ENCODE measurements at places on chromosomes 1 and 21.

DNA sequence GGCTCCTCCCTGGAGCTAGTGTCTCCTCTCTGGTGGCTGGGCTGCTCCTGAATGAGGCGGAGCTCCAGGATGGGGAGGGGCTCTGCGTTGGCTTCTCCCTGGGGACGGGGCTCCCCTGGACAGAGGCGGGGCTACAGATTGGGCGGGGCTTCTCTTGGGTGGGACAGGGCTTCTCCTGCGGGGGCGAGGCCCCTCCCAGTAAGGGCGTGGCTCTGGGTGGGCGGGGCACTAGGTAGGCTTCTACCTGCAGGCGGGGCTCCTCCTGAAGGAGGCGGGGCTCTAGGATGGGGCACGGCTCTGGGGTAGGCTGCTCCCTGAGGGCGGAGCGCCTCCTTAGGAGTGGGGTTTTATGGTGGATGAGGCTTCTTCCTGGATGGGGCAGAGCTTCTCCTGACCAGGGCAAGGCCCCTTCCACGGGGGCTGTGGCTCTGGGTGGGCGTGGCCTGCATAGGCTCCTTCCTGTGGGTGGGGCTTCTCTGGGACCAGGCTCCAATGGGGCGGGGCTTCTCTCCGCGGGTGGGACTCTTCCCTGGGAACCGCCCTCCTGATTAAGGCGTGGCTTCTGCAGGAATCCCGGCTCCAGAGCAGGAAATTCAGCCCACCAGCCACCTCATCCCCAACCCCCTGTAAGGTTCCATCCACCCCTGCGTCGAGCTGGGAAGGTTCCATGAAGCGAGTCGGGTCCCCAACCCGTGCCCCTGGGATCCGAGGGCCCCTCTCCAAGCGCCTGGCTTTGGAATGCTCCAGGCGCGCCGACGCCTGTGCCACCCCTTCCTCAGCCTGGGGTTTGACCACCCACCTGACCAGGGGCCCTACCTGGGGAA lies 22.7 kb upstream of the ARF1 start:
- DNase-seq, result peak; percentile 76

DNA sequence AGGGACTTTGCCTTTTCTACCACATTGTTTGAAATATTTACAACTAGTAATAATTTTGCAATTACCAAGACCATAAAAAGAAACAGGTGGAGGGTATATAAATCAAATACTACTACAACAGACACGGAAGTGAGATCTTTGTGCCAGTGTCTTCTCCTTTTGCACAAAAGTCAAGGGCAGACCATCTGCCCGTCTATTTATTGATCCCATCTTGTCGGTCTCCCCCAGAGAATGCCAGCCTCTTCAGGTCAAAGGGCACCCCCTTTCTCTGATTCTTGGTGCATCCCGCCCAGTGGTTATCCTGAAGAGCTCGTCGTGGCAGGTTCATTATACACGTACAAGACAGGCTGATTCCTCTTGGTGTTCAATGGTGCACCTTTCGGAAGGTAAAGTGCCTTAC lies 4.8 kb upstream of the PDE9A start:
- DNase-seq, result no peak

DNA sequence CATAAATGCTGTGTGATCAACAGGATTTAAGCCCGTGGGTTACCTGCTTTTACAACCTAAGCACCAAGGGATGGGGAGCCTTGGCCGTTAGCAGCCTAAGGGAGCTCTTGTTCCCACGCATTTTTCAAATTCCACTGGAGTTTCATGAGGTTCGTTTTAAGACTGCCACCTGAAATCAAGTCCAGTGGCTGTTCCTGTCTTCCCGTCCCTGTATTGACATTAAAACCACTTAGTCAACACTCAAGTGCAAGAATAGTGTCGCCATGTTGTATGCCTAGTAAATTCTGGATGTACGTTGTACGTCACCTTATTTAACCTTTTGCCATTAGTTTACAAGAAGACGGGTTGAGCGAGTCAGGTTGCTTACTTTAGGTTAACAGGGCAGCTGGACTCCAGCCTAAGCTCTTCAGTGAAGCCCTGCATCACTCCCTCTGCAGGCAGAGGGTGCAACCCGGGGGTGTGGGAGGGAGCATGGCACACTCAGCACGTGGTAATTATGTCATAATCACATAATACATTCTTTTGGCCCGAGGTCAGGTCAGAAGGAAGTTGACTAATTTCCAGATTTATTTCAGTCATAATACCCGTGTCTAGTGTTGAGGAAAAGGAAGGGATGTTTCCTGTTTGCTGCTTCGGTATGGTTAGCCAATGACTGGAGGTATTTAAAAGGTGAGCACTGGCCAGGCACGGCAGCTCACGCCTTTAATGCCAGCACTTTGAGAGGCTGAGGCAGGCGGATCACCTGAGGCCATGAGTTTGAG lies 42.5 kb downstream of the CNST start:
- DNase-seq, result peak; percentile 71

DNA sequence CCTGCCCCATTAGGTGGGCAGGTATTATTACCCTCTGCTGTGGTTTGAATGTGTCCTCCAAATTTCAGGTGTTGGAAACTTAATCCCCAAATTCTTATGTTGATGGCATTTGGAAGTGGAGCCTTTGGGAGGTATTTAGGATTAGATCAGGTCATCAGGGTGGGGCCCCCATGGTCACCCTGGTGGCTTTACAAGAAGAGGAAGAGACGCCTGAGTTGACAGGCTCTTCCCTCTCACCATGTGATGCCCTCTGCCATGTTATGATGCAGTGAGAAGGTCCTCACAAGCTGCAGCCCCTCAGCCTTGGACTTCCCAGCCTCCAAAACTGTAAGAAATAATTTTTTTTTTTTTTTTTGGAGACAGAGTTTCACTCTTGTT lies 8.8 kb upstream of the THEMIS2 start:
- DNase-seq, result no peak

GRCh38 chr21:43866260-43866629 lies 1.2 kb downstream of the AGPAT3 start:
- no peak for DNase-seq

DNA sequence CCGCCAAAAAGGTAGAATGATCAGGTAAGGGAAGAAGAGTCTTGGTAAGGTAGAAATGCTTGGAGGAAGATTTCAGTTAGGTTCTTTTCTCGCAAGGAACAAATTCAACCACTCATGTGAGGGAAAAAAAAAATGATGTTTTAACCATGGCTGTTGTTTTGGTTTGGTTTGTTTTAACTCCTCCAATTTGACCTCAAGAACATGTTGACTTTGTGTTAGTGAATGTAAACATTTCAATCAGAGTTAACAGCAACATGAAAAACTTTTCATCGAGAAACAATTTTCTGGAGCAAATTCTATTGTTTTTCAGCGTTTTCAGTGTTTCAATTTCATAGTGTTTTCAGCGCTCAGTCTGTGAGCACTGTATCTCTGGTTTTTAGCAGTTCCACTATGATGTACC lies 49.0 kb upstream of the PROX1 start:
- DNase-seq, result no peak

- no peak for DNase-seq
Observed at GRCh38 chr1:232459826-232460225, 170.1 kb downstream of the SIPA1L2 start.

- no peak for DNase-seq
Observed at GRCh38 chr21:29470397-29470796, 171.7 kb downstream of the BACH1 start.

GRCh38 chr1:104780470-104781078 lies 1030.9 kb downstream of the AMY1C start:
- no peak for DNase-seq

- DNase-seq, result no peak
Observed at GRCh38 chr1:107460035-107460434, 319.2 kb downstream of the NTNG1 start.

DNA sequence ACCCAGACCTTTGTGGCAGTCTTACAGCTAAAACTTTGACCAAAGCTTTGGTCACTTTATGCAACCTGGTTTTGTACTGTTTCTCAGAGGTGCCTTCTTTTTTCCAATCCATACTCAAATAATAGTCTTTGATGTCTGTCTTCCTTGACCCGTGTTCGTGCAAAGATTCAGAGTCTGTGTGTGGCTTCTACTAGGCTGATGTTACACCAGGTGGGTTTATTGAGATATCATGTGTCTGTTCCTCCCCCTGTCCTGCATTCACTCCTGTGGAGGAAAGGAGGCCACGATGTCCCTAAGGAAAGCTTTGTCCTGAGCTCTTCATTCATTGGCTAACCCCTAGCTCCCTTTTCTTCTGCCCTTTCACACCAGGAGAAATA lies 15.0 kb upstream of the IKBKE start:
- DNase-seq, result no peak

GRCh38 chr1:239956263-239956662 lies 135.4 kb upstream of the FMN2 start:
- DNase-seq, result no peak

- no peak for DNase-seq
Observed at GRCh38 chr21:42145569-42146272, 73.2 kb upstream of the ABCG1 start.

DNA sequence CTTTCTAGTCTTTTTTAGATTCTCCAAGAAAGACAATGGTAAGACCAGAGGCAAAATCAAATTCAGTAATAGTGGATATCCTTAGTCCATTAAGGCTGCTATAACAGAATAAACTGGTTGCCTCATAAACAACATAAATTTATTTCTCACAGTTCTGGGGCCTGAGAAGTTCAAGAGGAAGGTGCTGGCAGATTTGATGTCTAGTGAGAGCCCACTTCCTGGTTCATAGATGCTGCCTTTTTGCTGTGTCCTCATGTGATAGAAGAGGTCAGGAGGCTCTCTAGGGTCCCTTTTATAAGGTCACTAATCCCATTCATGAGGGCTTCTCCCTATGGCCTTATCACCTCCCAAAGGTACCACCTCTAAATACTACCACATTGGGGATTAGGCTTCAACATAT lies 31.5 kb upstream of the BTG3 start:
- no peak for DNase-seq

GRCh38 chr1:5473268-5473667 lies 519.0 kb downstream of the NPHP4 start:
- no peak for DNase-seq

DNA sequence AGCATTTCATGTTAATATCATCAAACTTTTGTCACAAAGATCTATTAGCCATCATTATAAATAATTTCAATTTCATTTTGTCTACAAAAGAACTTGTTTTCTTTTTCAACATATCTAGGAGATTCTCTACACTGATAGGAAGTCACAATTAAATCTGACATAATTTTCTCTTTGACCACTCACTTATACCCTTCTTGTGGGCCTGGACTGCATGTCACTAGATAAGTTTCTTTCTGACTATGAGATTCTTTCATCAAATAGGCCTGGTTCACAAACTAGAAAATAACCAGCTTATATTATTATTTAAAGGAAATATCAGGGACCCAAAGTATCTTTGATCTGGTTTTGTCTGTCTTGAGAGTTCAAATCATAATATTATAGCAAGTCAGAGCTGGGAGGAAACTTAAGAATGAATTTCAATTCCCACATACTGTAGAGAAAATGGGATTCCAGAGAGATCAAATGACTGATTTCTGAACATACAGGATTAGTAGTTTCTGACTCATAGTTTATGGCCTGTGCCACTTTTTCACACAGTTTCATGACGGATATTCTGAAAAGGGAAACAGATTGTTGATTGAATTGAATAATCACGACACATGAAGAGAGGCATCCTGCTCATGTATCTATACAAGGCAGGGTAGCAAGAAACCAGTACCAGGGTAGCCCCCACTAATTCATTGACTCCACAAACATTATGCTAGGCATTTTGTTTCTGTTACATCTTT lies 355.8 kb downstream of the GPATCH2 start:
- DNase-seq, result peak; percentile 9

- no peak for DNase-seq
Observed at GRCh38 chr21:36408568-36408967, 23.4 kb downstream of the CHAF1B start.

GRCh38 chr21:37350472-37350871 lies 16.1 kb upstream of the DYRK1A start:
- DNase-seq, result no peak

- no peak for DNase-seq
Observed at GRCh38 chr21:45267390-45267760, 20.3 kb downstream of the POFUT2 start.

DNA sequence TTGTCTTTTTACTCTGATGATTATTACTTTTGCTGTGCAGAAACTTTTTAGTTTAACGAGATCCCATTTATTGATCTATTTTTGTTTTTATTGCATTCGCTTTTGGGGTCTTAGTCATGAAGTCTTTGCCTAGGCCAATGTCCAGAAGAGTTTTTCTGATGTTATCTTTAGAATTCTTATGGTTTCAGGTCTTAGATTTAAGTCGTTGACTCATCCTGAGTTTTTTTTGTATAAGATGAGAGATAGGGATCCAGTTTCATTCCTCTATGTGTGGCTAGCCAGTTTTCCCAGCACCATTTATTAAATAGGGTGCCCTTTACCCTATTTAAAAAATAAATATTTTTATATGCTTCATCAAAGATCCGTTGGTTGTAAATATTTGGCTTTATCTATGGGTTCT lies 13.2 kb downstream of the MAN1C1 start:
- DNase-seq, result no peak

DNA sequence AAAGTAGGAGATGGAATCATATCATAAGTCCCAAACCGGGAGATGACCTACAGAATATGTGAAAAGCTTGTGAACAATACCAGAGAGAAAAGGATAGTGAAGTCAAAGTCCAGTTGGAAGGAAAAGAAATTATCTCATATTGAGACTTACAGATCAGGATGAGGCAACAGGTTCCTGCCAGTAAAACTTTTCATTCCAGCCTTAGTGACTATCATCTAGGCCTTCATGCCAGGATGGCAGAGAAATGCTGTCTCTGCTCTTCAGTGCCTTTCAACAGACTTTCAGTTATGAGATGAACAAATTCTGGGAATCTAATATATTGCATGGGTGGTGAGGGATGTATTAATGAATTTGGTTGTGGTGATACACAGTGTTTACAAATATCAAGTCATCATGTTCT lies 52.3 kb downstream of the NTMT2 start:
- no peak for DNase-seq

DNA sequence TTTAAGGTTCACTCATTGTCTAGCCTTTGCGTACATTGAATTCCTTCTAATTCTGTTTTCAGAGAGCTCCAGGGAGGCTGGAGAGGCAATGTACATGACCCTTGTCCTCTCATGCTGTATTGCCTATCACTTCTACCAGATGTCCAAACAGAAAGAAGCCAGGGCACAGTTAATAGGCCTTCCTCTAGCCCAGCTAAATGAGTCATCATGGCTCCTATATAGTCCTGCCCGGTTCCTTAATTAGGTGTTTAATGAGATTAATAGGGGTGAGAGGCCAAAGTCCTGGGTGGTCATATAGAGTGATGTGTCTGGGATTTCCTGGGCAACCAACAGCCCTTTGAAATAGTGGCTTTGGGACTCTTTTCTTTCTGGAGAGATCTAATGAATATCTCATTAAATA lies 76.3 kb downstream of the ZSCAN20 start:
- DNase-seq, result no peak

- DNase-seq, result no peak
Observed at GRCh38 chr1:78104322-78104721, 58.6 kb downstream of the GIPC2 start.

DNA sequence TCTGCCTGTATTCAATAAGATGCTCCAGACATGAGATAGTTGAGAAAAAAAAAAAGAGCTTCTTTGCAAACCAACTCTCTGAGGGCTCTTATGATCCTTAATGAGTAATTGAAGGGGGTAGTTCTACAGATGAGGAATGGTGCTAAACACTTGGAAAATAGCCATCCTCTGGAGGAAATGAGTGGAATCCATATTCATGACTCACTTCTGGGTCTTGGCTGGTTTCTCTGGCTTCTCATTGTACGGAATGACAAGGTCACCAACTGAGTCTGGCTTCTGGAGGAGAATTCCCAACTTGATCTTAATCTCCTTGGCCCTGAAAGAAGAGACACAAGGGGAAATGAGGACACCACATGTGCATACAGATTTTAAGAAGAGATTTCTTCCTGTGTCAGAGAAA lies 34.7 kb downstream of the RGS5 start:
- peak; percentile 64 for DNase-seq
